CD4-positive, alpha-beta memory T cell (primary cell): ENCODE measurements at places on chromosomes 2 and 18.

GRCh38 chr2:183195998-183196409 lies 71.8 kb downstream of the NUP35 start:
- no peak for DNase-seq

DNA sequence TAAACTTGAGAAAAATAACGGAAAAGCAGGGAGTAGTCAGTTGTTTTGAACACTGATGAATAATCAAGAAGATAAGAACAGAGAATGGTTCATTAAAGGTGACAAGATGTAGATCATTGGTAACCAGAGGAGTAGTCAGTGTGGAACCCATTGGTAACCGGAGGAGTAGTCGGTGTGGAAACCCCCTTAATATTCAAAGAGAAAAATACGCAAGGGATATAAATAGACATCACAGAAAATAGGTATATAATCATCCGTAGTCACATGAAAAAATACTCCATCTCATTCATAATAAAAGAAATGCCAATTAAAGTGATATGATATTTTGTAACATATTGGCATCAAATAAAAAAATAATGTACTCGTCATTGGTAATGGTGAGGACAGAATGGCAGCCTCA lies 70.6 kb upstream of the EPAS1 start:
- no peak for DNase-seq

DNA sequence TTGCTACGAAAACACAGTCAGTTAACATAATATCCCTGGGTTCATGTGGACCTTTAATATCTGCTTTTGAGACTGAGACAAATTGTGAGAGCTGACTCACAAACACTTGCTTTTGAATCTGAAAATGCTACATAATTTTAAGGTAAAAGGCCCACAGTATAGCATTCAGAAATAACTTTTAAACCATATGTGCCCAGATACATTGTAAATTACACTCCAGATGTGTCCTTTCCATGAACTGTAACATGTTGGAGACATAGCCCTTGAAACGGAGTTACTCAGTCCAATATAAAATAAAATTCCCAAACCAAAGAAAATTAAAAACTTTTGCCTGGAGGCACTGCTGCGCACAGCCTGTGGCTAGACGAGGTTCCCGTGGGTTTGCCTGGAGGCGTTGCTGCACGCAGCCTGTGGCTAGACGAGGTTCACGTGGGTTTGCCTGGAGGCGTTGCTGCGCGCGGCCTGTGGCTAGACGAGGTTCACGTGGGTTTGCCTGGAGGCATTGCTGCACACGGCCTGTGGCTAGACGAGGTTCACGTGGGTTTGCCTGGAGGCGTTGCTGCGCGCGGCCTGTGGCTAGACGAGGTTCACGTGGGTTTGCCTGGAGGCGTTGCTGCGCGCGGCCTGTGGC lies 131.9 kb upstream of the ALKAL2 start:
- DNase-seq: no peak

- no peak for DNase-seq
These were observed 737.3 kb downstream of the CNTNAP5 start for GRCh38 chr2:124762388-124762787.

- DNase-seq: no peak
These were observed 155.7 kb upstream of the TCF4 start for GRCh38 chr18:55743736-55744135.

GRCh38 chr2:224009605-224010315 lies 29.3 kb downstream of the SERPINE2 start:
- DNase-seq: no peak

DNA sequence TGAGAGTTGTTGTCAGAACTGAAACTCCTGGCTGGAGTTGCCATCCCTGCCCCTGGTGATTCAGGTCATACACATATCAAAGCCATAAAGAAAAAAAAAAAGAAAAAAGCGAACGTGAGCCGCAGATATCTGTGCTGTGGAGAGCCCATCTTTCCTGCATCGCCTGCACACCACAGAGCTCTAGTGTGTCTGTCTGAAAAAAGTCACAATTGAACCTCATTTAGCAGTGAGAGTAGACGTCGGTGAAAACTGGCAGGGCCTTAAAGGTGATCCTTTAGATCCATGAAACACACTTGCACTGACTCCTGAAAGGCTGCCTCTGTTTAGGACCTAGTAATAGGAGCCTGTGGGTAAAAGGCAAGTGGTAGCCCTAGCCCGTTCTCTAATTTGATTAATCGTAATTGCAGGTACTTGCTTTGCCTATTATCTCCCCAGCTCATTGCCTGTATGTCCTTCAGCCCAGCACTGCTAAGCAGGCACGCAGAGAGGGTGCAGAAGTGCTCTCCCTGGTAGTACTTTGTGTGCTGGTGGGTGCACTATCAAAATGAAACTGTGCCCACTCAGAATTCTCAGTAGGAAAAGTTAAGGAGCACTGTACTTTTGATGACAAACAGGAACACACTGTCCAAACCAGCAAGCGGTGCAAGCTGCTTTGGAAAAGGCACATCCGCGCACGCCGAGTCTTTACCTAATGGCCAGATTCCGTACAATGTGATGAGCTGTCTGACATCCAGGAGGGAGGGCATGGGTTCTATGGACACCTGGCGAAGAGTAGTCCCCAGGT lies 103.5 kb upstream of the ASB18 start:
- no peak for DNase-seq
